ENCODE measurements at places on chromosomes 11 and 22. TPM values are rescaled to one million over a fixed set of nuclear protein-coding genes. Genes with fewer than 3 reads are reported as not detected.

GRCh38 chr22:31268281-31268680 lies 24.0 kb downstream of the PIK3IP1 start:
- DNase-seq, result no peak

BARX2 gene
- not detected for total RNA-seq

DNA sequence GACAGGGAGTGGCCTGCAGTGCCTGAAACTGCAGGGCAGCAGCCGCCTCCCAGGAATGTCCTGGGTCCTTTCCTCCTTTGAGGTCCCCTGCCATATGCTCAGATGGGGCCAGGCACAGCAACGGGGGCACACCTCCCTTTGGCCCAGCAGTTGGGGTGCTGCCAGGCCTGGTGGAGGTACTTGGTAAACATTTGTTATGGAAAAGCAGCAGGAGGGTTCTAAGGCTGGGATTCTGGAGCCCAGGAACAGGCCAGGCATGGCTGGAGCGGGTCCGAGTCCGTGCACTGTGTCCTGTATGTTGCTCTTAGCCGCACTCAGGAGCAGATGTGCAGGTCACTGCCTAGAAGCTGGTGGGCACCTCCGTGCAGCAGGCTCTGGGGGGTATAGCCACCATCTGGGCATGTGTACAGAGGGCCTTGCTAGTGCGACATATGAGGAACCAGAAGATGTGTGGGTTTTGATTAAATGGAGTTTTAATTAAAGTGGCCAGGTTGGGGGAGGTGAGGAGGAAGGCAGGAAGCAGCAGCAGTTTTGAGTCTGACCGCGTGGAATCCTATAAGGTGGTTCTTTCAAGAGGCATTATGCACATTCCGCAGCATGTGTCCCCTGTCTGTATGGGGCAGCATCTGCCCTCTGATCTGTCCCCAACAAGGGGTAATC lies 1.5 kb downstream of the ADORA2A start:
- peak; percentile 57 for DNase-seq

DNA sequence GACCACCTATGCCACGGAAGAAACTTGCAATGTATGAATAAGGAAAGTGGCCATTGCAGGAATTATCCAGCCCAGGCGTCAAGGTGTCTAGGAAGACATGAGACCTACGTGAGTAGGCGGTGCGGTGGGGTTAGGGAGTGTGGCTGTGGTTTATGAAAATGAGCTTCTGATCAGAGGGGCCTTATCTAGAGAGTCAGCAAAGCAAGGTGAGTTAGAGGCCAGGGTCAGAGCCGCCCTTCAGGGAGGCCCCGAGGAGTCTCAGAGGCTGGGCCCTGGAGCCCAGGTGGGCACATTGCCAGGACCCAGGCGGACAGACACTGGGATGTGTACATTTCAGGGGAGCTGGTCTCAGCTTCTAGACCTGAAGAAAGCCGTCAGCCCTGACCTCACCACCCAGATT lies 13.8 kb upstream of the LINC01488 start:
- no peak for DNase-seq

DDX10 gene
- total RNA-seq, result 10.0 TPM

DNA sequence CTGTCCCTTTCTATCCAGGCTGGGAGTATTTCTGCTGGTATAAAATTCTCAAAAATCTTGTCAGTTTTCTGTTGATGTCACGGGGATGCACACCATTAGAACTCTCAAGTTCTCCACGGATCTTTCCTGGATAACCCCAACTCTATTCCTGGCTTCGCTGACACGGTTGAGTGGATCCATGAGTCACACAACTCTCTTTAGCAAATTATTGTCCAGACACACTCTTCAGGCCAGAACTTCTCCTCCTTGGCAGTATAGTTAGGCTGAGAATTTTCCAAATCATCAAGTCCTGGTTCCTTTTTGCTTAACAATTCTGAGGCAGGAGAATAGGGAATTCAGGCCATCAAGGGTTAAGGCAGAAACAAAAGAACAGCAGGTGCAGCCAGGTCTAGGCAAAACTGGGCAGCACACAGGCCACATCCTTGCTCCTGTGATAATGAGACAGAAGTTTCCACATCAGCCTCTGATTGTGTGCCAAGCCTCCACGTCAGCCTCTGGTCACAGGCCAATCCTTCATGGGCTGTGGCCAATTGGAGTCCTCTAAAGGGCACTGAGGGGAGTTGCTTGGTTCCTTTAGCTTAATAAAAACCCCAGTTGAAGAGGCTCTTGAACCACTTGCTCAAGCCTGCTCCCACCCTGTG lies 5.7 kb upstream of the ACAT1 start:
- DNase-seq, result peak; percentile 96

DNA sequence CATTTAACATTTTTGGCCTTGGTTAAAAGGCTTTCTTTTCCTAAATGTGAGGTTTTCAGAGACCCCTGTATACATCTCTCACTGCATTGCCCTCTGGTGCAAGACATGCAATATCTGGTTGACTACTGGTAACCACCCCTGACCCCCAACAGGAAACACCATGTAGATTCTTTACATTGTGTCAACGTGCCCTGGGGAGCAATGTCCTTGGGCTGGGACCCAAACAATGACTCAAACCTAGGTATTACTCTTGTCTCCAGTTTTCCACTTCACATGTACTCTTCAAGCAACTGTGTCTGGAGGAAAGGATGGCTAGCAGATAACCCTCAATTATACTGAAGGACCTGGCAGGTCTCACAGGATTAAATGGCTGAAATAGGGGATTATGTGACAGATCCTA lies 1.1 kb upstream of the GPR83 start:
- no peak for DNase-seq

DNA sequence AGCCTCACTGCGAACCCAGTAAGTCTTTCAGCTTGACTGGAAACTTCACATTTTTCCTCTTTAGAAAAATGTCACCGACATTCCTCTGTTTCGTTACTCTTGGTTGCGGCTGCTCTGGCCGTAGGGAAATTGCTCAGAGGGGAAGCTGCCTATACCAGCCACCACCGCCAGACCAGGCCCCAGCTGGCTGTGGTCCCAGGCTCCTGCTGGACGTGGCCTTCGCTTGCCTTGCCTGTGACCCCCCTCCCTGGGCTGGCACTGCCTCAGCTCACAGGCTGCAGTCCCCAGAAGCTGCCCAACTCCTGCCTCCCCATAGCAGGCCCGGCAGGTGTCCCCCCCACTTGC lies 197.8 kb downstream of the MN1 start:
- no peak for DNase-seq

BRSK2 gene
- total RNA-seq, result 0.18 TPM

DNA sequence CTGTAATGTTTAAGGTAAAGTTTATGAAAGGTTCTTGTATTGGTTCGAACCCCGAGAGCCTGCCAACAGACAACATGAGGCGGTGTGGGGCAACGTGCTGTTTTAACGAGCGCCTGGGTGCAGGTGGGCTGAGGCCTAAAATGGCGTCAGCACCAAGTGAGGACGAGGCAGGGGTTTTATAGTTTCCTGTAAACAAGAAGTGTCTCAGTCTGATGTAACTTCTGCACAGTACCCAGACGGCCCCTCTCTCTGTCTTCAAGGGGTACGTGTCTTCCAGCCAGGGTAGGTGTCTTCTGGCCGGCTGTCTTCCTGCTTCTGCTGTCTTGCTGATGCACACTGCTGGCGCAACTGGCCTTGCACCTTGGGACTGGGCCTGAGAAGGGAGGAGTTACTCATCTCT lies 2.7 kb downstream of the PPFIBP2 start:
- DNase-seq, result no peak

DNA sequence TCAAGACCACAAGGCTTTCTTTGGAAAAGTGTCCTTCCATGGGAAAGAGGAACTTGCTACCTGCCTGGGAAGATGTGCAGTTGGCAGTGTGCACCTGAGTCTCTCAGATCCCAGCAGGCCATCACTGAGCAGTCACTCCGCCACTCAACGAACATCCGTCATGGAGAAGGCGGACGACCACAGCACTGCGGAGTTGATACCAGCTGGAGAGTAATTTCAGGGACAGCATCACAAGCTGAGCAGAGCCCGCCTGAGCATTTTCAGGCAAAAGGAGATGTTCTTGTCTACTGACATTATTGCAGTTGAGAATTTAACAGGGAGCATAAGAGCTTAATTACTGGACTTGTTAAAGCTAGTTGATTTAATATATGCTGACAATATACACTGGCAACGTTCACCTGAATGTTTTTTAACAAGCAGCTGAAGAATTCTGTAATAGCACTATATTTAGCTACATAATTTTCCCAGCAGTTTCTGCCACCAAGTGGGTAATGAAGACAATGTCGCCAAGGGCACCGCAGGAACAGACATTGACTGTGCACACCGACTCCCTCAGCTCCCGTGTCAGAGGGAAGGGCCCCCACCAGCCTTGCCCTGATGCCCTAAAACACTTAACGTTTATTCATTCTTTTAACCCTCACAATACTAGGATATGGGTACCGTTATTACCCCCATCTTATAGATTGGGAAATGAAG lies 52.4 kb upstream of the ARFGAP3 start:
- DNase-seq, result no peak

DNA sequence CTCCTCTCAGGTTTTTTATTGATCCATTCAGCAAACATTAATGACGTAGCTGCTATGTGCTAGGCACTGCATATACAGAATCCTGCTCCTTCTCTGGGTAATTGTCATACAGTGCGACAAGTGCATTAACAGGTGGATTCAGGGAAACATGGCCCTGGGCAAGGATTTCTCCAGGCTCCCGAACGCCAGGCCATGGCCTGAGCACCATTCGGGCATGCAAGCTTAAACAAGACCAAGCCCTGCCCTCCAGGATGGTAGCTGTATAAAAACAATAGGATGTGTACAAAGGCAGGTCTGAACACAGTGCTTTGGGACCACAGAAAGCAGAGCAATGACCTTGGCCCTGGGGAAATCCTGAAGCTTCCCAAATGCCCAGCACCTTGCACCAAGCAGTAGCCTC lies 9.1 kb upstream of the SYT7 start:
- DNase-seq, result no peak

STK33 gene
- 0.40 TPM for total RNA-seq

FANCF gene
- total RNA-seq, result 4.3 TPM

DNA sequence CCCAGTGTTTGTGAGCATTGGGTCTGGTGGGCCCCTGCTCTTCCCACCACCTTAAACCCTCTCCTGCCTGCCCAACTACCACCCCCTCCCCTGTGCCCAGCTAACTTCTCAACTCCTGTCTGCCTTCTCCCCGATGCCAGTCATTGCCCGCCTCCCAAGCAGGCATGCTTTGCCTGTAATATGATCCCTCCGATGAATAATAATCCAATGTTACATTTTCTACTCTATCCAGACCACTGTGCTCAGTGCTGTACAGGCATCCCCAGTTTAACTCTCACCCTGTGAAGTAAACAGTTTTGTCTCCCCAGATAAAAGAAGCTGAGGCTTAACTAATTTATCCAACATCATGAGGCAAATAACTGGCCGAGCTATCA lies 35.5 kb upstream of the OLFML1 start:
- no peak for DNase-seq

DNA sequence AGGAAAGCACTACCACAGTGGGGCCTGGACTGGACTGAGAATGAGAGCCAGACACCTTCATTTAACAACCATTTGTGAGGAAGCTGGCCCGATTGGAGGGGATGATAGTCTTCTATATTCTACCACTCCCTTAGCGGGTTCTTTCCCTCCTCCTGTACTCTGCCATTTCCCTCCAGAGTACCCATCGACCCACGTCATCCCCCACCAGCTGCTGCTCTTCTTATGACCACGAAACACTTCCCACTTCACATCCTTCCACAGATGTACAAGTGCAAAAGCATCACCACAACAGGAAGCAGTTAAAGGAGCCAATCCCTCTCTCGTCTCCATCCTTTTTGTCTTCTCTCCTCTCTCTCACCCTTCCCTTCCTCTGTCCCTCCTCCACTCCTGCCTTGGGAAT lies 18.0 kb upstream of the UBASH3B start:
- no peak for DNase-seq

- no peak for DNase-seq
These were observed 21.9 kb downstream of the SCUBE1 start for GRCh38 chr22:43320943-43321900.

GRCh38 chr22:43837666-43838065 lies 24.6 kb downstream of the SULT4A1 start:
- no peak for DNase-seq

DNA sequence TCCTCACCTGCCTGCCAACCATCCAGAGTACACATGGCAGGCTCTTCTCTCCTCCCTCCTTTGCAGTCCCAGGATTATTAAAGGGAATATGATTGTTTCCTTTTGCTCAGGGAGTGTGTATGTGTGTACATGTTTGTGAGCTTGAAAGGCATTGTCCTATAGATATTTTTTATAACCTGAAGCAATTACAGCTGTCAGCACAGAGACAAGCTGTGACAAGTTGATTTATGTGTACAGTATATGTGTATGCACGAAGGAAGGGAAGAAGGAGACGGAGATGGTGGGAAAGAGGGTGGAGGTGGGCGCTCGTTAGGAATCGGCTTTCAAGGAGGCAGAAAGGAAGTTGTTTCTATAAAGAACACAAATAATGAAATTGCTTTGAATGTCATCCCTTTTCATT lies 537.0 kb downstream of the NTM start:
- no peak for DNase-seq

- peak; percentile 49 for DNase-seq
These were observed 41.3 kb downstream of the LRRC32 start for GRCh38 chr11:76629116-76629852.

- DNase-seq, result no peak
These were observed 189.7 kb downstream of the MIAT start for GRCh38 chr22:26847046-26847445.

GRCh38 chr11:18802381-18803257 lies 11.0 kb upstream of the PTPN5 start:
- no peak for DNase-seq

MUC6 gene
- total RNA-seq, result 1.0 TPM

CCDC116 gene
- total RNA-seq, result 0.45 TPM

GRCh38 chr11:35529971-35530495 lies 4.6 kb upstream of the PAMR1 start:
- DNase-seq, result no peak

MS4A5 gene
- total RNA-seq, result not detected

DNA sequence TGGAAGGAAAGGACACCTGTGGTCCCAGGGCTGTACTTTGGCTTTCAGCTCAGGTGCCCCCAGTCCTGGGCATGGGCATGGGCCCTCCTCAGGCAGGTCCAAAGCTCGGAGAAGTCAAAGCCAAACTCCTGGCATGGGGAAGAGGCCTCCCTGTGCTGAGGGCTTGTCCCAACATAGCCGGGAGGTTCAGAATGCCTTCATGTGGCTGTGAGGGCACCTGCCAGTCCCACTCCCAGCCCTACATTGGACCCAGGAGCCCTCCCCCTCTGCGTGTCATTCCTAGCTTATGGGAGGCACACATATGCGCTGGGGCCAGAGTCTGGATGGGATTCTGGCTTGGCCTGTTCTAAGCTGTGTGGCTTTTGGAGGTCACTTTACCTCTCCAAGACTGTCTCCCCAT lies 1.0 kb upstream of the KLHL35 start:
- no peak for DNase-seq

DNA sequence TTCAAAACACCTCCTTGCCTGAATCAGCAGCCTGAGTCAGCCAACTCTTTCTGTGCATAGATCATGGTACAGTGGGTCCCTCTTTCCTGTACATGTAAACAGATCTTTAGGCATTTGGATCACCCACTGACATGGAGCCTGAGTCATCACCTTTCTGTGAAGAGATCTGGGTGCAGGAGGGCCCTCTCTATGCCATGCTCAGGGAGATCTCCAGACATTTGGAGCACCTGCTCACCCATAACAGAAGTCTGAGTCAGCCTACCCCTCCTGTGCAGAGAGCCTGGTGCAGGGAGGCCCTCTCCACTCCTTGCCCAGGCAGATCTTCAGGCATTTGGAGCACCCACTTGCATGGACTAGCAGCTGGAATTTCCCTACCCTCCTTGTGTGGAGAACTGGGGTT lies 56.2 kb upstream of the GLYAT start:
- no peak for DNase-seq

MISFA gene
- total RNA-seq, result 1.2 TPM
